Fibroblast of skin of back (primary cell): ENCODE measurements at places on chromosomes 4 and X.

- peak; percentile 43 for DNase-seq
These were observed 49.5 kb downstream of the PHEX start for GRCh38 chrX:22081475-22082092.

- no peak for DNase-seq
These were observed 9.4 kb downstream of the ZMYM3 start for GRCh38 chrX:71244359-71245128.

- DNase-seq: no peak
These were observed 12.6 kb downstream of the CAPN6 start for GRCh38 chrX:111257733-111258132.

DNA sequence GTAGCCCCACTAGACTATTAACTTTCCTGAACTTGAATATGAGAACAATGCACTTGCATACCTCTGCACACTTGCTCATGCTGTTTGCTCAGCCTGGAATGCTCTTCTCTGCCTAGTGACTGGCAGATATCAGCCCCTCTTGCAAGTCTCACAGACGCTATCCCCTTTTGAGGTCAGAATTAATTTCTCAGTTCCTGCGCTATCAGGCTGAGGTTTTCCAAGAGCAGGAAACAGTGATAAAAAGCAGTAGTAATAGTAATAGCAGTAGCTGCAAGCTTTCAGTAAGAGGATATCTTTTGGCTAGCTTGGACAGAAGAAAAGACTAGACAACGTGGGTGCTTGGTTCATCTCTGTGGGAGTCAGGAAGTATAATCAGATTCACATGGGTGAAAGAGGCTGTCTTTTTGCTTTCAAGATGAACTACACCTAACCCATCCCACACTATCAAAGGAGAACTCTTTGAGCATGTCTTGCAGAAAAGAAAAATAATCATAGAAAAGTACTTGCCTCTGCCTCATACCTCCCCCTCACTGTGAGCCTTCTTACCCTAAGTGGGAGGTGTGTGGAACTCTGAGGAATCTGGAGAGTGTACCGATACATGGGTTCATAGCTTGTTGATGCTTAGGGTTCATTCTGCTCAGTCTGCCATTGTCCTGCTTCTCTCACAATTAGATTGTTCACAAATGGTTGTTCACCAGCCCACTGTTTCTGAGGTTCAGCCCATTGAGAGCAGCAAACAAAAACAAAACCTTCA, 11.3 kb upstream of the DRP2 start:
- DNase-seq: peak; percentile 57

DNA sequence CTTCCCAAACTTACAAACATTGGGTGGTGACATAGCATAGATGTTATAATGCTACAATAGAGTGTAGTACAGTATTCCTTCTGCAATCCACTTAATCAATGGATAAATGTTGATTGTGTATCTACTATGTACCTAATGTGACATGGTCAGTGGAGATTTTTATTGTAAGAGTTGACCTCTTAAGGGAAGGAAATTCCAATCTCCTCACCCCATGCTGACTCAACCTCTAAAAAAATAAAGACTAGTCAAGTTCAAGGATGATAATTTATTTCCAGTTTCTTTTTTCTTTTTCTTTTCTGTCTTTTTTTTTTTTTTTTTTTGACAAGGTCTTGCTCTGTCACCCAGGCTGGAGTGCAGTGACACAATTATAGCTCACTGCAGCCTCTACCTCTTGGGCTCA, 206.5 kb upstream of the STS start:
- peak; percentile 44 for DNase-seq

- DNase-seq: no peak
These were observed 582 bp downstream of the NAA10 start for GRCh38 chrX:153934148-153934761.

GRCh38 chrX:19829814-19830213, 57.6 kb downstream of the SH3KBP1 start:
- no peak for DNase-seq

DNA sequence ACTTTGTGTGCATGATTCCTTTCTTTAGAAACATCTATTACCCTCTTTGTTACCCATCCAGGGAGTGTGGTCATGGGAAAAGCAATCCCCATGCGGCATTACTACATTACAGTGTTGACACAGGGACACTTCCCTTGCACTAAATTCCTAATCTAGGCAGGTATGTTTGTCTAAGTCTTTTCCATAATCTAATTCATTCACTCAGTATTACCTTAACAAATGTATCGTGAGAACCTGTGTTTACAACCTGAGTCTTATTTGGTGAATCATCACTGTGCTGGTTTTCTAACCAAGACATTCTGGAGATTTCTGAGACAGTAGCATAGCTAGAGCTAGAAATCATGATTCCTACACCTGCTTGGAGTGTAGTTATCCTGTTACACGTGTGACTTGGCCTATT, 326.8 kb downstream of the BMPR1B start:
- DNase-seq: no peak

DNA sequence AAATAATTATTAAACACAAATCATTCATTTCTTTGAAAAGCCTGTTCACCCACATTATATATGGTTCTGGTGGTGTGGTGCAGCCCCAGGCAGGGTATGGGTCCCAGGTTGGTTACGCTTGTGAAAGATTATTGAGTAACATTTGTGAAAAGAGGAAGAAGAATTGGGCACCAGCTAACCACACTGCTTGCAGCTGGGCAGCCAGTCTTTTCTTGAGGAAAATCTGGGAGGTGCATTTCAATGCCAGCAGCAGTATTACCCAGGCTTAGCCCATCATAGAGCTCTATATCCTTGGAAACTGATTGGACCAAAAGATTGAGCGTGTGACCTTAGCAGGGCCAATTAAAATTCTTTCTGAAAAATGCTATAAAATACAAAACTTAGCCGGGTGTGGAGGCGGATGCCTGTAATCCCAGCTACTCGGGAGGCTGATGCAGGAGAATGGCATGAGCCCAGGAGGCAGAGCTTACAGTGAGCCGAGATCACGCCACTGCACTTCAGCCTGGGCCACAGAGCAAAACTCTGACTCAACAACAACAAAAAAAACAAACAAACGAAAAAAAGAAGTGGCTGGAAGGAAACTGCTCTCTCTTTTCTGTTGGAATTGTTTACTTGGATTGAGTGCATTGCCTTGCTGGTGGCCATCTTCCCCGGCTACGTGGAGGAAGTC, 9.7 kb upstream of the PLAC8 start:
- DNase-seq: no peak

DNA sequence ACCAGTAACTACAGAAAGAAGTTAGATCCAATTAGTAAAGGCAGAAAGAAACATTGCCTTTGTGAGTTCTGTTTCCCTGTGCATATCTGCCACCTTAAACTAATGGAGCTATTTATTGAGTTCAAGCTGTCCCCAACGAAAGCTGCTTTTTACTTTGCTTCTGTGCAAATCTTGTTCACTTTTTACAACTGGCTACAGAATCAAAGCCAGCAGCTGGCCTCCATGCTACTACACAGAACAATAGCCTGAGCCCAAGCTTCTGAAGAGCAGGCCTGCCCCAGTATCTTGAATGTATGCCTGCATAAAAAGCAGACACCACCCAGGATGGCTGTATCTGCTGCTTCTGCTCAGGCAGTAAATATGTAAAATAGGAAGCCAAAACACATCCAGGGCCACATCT, 28.1 kb downstream of the ANK2 start:
- no peak for DNase-seq

GRCh38 chrX:132058050-132058449, 34.9 kb downstream of the STK26 start:
- DNase-seq: no peak

- no peak for DNase-seq
These were observed 4.1 kb upstream of the S100P start for GRCh38 chr4:6689506-6689960.

DNA sequence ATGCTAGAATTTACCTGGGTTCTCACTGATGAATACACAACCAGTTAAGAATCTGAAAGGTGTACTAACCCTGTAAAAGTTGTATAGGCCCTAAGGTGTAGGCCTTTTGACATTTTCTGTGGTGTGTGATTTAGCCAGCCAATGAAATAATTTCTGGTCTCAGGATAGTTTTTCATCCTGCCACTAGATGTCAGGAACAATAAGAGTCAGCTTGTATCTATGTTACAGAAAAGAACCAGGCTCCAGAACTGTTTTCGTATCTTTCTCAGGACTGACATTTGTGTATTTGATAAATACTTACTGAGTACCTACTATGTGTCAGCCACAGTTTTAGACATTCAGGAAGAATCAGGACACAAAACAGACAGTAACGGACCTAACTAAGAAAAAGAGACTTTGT, 673.6 kb upstream of the TENM3 start:
- DNase-seq: peak; percentile 62

DNA sequence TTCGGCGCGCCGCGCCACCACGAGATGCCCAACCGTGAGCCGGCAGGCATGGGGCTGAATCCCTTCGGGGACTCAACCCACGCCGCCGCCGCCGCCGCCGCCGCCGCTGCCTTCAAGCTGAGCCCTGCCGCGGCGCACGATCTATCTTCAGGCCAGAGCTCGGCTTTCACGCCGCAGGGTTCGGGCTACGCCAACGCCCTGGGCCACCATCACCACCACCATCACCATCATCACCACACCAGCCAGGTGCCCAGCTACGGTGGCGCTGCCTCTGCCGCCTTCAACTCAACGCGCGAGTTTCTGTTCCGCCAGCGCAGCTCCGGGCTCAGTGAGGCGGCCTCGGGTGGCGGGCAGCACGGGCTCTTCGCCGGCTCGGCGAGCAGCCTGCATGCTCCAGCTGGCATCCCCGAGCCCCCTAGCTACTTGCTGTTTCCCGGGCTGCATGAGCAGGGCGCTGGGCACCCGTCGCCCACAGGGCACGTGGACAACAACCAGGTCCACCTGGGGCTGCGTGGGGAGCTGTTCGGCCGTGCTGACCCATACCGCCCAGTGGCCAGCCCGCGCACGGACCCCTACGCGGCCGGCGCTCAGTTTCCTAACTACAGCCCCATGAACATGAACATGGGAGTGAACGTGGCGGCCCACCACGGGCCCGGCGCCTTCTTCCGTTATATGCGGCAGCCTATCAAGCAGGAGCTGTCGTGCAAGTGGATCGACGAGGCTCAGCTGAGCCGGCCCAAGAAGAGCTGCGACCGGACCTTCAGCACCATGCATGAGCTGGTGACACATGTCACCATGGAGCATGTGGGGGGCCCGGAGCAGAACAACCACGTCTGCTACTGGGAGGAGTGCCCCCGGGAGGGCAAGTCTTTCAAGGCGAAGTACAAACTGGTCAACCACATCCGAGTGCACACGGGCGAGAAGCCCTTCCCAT, 1.1 kb downstream of the ZIC3 start:
- DNase-seq: no peak

DNA sequence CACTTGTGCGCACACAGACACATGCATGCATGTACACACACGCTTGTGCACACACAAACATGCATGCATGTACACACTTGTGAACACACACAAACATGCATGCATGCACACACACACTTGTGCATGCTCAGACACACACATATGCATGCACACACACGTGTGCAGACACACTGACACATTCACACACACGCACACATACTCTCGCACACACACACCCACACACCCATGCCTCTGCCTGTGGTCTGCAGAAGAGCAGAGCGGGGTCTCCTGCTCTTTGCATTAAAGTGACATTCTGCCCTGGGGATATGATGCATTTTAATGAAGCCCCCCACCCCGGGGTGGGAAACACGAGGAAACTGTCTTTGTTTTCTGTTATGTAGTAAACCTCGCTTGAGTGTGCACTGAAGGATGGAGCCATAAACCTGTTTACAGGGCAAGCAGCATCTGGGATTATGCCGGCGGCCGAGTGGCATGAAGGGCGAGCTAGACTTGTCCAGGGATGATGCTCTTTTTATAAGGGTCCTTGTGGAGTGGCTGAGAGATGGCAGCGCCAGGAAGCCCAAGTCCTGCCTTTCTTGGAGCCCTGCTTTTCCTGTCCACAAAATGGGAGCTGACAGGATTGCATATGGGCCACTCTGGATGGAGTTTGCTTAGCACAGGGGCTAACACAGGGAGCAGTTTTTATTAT, 17.8 kb downstream of the PSAPL1 start:
- no peak for DNase-seq

- no peak for DNase-seq
These were observed 345.9 kb downstream of the PACRGL start for GRCh38 chr4:21046141-21046540.

DNA sequence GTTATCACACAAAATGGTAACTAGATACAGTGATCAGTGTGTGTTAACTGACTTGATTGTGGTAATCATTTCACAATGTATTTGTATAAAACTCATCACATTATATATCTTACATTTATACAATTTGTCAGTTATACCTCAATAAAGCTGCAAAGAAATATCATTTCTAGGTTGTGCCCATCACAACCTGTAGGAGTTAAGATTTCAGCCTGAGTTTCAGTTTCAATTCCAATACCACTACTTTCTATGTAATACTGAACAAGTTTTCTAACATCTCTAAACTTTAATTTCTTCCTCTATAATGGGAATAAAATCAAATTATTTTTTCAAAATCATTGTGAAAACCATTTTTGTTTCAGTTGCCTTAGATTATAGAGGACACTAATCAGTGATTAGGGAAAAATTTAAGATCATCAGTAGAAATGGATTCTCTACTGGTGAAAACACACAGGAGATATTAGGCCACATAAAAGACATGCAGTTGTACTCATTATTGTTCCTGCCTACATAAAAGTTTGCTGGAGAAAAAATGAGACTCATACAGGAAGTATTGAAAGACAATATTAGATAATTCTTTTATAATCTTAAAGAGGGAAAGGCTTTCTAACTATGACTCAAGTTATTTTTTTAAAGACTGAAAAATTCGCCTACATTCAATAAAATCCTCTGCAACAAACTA, 18.4 kb upstream of the TBC1D1 start:
- no peak for DNase-seq

DNA sequence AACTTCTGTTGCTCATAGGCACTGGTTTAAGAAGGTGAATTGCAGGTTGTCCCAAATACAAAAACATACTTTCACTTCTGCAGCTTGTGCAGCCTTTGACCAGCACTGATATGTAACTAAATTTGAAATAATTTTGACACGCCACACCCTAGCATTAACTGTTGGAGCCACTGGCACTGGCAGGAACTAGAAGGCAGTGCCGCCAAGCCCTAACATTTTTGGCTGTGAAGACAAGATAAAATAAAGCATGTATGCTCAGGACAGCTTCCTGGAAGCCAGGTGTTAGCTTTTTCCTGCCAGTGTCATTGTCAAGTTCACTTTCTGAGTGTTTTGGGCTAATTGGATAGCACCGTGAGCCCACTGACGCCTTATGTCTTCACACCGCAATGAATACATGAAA, 65.3 kb upstream of the FBXW7 start:
- no peak for DNase-seq

- no peak for DNase-seq
These were observed 75.9 kb upstream of the GAB1 start for GRCh38 chr4:143260750-143261149.

GRCh38 chr4:71474731-71475130, 135.9 kb downstream of the SLC4A4 start:
- no peak for DNase-seq

GRCh38 chrX:18425199-18426003, at the start of gene CDKL5:
Gene CDKL5, plus strand, starts transcription at chrX:18425608. Its CDS starts 81,489 bp downstream, at chrX:18507097.
- DNase-seq: peak; percentile 95

DNA sequence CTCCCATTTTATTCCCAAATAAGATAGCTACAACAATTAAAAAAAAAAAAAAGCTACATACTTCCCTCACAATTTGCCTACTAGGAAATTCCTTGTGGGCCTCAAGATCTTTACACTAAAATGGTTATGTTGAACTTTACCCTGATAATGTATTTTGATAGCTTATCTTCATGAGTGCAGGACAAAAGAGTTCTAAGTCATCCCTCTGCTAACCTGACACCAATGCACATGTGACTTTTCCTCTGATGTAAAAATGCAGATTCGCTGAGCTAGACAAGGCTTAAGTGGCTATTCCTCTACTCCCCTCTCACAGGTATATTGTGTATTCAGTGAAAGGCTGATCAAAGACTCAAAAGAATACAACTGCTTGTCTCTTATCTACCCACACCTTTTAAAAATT, 22.5 kb downstream of the ELF2 start:
- DNase-seq: no peak
